ENCODE measurements at places on chromosomes 7 and 10.

GRCh38 chr7:45717537-45718235 is 143.5 kb downstream of the ADCY1 start:
- DNase-seq: no peak

- DNase-seq: no peak
Observed at GRCh38 chr10:57102236-57102635, 741.2 kb upstream of the ZWINT start.

- no peak for DNase-seq
Observed at GRCh38 chr7:73342645-73343044, 14.7 kb downstream of the FKBP6 start.

DNA sequence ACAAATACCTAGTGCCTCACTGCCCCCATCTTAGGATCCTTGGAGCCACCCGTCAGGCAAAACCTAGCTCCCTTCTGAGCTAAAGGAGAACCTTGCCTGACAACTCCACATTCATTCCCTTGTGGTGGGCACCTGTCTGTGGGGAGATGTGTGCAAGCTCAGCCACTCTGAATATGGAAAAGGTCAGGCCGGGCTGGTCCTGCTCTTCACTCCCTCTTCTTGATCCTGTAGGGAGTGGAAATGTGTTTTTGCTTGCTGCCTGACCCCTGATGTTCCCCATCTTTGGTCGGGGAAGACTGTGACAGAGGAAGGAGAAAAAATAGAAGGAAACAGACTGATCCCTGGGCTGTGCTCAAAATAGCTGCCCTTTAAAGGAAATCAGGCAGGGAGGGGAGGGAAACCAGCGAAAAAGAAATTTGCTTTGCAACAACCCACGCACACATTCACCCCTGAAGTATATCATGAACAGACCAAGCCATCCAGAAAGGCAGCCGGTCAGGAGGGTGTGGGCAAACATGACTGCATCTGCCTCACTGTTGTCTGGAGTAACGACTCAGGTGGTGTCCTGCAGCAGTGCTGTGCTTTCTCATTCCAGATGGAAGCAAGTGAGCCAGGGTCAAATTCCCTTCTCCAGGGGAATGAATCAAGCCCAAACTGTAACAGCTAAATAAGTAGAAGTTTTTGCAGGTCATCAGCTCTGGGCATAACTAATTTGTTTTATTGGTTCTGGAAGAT is 74.0 kb downstream of the SCRN1 start:
- no peak for DNase-seq

DNA sequence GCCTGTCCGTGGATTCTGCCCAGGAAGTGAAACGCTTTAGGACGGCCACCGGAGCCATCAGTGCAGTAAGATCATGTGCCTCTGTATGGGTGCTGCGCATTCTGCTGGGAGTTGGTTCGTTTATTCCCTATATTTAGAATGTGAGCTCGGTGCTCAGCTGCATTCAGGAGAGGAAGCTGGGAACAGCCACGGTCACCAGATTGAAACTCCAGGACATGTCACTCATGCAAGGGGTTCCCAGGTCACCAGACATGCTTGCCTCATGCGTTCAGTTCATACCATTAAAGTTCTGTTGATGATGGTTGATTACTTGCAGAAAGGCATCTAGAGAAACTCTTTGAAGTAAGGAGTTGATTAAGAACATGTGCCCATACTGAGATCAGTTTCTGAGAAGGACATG is 78.1 kb downstream of the TRRAP start:
- no peak for DNase-seq

DNA sequence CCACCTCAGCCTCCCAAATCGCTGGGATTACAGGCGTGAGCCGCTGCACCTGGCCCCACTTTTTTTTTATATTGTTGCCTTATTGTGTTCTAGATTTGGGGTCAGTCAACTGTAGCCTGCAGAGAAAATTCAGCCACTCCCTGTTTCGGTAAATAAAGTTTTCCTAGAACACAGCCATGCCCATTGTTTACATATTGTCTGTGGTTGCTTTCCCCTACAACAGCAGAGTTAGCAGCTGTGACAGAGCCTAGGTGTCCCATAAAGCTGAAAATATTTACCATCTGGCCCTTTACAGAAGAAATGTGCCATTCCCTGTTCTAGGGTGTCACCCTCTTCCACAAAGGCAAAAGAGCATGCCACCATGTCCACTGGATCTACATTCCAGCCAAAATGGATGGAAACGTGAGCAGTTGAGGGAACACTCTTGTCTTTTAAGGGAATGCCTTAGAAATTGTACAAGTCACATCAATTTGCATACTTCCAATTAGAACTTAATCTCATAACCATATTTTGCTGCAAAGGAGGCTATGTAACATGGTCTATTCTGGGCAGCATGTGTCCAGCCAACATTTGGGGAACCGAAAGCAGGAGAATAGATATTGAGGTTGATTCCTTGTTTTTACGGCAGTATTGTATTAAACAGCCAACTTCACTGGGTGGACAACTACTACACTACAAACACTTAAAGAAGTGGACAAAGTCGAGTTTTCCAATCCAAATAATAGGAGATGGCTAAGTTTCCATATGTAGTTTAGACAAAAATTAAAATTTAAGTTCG is 11.0 kb upstream of the BLVRA start:
- no peak for DNase-seq

GRCh38 chr10:87622314-87623004 is 37.2 kb upstream of the PAPSS2 start:
- no peak for DNase-seq

- no peak for DNase-seq
Observed at GRCh38 chr7:66157060-66157459, 42.4 kb downstream of the CRCP start.

Data from CD8-positive, alpha-beta T cell (primary cell).